Memory B cell (primary cell): ENCODE measurements at places on chromosomes 3 and 15.

DNA sequence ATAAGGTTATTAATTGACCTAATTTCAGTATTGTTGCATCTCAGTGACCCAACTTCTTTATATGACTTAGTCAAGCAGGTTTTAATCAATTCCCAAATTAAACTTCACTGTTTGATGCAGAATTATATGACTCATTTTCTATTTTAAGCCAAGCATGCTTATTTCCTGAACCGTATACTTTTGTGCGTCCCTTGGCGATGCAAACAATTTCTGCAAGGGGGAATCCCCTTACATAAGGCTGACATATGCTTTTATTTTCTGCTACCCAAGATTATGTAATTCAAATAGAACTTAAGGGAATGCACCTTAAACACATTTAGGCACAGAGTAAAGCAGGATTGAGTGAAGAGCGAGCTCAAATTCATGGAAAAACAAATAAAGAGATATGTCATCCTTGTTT, 303.9 kb downstream of the PDCD6IP start:
- no peak for DNase-seq

DNA sequence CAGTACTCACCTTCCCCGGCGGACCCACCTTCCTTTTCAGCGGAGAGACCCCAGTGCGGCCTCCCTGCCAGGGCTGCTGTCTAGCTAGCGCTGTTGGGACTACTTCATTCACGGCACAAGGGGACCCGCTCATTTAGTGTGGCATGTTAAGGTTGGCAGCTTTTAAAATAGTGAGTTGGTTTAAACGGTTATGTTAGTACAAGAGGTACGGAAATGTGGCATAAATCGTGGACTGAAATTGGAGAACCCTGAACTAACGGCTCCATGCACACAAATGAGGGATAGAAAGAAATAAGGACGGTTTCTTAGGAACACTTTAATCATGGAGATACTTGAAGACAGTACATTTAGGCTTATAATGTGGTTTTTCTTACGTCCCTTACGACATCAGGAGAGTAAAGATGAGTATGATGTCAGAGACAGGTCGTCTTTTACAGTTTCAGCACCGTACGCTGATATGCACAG, 752 bp downstream of the CEP63 start:
- no peak for DNase-seq

DNA sequence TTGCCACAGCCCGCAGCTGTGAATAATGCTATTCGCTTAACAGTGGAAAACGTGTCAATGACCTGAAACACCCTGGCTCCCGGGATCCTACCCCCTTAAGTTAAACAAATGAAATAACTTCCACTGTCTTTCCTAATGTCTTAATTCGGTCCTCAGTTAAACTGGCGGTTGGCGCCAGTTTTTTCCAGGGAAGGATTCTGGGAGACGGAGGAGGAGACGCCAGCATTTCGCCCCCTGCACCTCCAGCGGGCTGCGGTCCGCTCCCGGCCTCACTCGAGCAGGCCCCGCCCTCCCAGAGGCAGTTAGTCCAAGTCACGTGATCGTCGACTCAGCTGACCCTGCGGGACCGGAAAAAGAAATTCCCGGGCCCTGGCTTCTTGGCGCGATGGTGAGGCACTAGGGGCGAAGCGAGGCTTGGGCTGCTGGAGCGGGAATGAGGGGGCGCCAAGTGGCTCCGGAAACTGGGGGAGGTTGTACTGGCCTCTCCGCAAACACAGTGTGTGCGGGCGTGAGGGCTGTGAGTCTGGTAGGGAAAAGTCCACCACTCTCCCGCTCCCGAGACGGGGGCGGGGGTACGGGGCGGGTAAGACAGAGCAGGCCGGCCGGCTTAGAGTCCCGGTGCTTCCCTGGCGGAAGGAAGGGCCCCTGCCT, at the start of gene COMMD4:
TSS of gene COMMD4 (plus strand) at position 359 of the 651 bp plus-strand sequence. CDS start at position 386, 27 bp downstream.
- peak; percentile 57 for DNase-seq

DNA sequence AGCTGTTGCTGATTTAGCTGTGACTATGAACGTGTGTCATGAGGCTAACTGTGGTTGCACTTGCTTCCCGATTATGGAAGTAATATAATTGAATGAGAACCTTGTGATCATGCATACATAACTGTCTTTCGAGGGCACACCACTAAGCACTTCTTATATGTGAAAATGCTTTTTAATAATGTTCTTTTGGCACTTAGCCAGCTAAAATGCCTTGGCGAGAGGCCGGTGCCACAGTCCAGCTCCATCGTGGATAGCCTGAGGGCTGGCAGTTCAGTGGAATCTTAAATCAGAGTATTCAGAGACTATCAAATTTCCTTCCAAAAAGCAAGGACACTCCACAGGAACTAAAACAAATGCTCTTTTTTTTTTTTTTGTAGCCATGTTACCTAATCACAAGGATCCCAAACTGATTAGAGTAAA, 161.6 kb upstream of the FRMD4B start:
- no peak for DNase-seq

GRCh38 chr15:41606997-41607396, 48.0 kb downstream of the TYRO3 start:
- DNase-seq, result no peak

- DNase-seq, result no peak
Observed at GRCh38 chr3:114068336-114068735, 11.8 kb downstream of the QTRT2 start.

DNA sequence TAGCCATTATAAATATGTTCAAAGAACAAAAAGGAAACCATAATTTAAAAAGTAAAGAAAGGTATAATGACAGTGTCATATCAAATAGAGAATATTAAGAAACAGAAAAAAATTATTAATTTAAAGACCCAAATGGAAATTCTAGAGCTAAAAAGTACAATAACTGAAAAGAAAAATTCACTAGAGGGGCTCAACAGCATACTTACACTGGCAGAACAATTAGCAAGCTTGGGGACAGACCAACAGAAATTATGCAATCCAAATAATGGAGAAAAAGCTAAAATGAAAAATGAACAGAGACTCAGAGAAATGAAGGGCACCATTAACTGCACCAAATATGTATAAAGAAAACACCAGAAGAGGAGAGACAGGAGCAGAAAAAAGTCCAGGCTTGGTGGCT, 13.7 kb downstream of the SPCS1 start:
- DNase-seq, result no peak

GRCh38 chr15:29695489-29696167, 126.6 kb downstream of the TJP1 start:
- no peak for DNase-seq
